ENCODE measurements at places on chromosomes 1 and 21.
A peak's percentile ranks its signal among the peaks of the same experiment; 100 is the strongest.

DNA sequence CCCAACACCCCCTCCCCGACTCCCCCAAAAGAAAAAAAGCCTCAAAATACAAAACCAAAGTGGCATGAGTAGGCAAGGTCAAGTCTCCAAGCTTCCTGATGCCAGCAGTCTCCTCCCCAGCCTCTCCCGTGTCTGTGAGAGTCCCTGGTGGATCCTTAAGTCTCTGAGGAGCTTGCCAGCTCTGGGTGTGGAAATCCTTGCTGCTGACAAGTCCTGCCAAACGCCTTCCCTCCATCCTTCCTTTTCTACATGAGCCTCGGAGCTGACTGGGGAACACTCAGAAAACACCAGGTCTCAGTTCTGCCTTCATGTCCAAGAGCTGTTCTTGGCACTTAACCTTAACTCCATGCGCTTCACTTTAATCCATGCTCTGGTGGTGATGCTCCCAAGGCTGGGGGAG, 3.7 kb upstream of the ETV3L start:
- no peak for DNase-seq

DNA sequence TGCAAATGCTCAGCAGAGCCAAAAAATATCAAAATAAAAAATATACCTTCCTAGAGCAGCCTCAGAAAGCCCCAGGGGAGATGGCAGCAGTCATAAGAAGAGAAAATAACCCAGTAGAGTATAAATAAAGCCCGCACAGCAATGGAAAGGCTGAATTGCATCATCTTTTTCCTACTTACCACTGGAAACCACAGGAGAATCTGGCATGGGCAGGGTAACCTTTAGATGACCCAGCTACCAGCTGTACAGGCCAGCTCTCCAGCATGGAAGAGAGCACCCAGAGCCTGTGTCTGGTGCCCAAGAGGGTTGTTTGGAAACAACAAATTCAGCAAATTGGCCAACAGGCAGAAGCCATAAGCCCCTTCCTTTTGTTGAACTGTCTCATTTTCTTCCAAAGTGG, 253.1 kb downstream of the OMA1 start:
- no peak for DNase-seq

GRCh38 chr1:45803299-45803780, at the start of gene MAST2:
Gene MAST2 (plus strand): TSS chr1:45803612. CDS start chr1:45803896, 284 bp downstream.
- DNase-seq, result peak; percentile 71

- DNase-seq, result no peak
Measured at GRCh38 chr1:17624611-17625233, 85.2 kb downstream of the ARHGEF10L start.

DNA sequence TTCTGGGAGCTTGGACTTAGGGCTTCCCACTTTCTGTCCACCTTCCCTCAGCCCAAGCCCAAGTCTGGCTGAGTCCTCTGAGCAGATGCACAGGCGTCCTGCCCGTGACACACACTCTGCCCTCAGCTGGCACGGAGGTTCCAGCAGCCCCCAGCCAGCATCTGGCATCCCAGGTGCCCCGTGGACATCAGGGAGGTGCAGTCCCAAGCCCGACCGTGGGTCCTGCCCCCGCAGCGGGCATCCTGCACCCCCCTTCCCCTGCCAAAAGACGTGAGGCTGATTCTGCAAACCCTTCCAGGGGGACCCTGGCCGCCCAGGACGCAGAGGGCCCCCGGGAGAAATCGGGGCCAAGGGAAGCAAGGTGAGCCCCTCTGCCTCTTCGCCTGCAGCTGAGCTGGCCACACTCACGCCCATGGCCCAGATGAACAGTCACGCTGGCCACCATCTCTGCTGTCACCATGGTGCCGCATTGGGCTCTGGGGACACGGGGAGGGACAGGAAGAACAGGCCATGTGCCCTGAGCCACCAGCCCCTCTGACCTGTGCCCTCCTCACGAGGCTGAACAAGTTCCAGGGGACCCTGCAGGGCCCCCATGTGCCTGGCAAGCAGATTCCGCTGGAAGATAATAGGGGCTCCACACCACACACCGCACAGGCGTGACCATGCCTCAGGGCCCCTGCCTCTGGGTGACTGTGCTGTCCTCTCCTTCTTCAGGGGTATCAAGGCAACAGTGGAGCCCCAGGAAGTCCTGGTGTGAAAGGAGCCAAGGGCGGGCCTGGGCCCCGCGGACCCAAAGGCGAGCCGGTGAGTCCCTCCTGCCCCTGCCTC, 20.6 kb downstream of the COL6A2 start:
- no peak for DNase-seq

GRCh38 chr1:109803901-109804331, 40.2 kb upstream of the EPS8L3 start:
- DNase-seq, result no peak

GRCh38 chr1:9448132-9449109, 90.8 kb upstream of the SLC25A33 start:
- no peak for DNase-seq

- no peak for DNase-seq
Measured at GRCh38 chr1:119958223-119958622, 61.9 kb upstream of the ADAM30 start.

GRCh38 chr1:25658791-25659431, 42.3 kb downstream of the MAN1C1 start:
- DNase-seq, result no peak

DNA sequence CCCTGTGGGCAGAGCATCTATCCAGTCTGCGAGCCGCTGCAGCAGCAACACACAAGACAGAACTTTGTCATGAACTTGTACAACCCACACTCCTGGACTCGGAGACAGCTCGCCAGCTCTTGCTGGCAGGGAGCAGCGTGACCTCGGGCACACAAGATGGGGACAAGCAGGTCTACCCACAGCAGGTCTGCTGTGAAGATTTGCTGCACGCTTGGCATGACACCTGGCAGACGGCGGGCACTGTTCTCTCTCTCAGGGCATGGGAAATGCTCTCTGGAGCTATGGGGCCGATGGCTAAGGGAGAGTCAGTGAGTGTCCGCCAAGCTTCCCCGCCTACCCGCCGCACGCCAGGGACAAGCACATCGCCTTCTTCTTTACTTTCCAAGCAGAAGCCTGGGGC, 90.0 kb downstream of the STUM start:
- DNase-seq, result no peak

DNA sequence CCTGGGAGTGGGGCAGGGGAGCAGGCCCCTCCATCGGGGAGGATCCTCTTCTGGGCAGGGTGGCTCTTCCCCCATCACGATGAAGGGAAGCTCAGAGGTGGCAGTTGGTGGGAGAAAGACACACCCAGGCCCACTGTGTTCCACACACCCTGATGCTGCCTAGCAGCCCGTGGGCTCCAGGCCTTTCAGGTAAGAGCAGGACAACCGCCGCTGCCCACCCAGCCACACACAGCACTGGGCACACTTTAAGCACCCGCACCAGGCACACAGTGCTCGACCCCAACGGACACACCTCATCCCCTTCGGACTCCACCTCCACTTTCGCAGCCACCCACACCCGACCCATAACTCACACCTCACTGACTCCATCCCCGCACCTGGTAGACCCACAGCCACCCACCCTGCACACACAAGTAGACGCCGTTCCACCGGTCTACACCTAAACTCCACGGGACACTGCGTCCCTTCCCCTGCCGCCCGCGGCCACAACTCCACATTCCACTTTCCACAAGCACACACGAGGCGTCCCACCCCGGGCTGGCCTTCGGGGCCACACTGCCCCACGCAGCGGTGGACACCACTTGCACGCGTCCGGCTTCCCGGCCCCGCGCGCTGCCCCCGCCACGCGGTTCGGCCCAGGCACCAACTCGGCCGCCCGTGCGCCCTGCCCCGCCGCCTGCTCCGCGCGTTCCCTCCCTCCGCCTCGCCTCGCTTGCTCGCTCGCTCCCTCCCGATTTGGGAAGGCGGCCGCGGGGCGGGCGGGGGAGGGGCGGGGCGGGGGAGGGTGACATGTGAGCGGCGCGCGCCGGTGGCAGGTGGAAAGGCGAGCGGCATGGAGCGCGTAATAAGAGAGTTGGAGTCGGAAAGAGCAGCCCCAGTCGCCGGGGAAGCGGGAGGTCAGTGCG, at the start of gene KCNQ4:
Gene KCNQ4 (plus strand): TSS at position 787 of the 905 bp plus-strand sequence. CDS start 307 bp downstream, outside the sequence.
- no peak for DNase-seq

DNA sequence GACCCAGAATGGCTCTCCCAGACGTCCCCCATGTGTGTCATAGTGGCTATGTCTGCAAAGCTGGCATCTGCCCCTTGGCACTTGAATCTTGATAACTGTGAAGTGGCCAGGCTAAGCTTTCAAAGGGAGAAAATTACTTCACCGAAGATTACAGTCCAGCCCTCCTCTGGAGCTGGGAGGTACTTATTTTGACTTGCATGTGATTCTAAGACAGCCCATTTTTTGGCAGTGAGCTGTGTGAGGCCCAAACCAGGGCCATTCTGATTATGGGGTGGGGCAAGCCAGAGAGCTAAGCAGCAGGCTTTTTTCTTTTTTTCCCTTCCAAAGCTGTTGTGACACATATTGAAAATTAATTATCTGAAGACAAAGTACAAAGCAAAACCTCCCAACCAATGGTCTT, 42.1 kb upstream of the C8B start:
- no peak for DNase-seq

- no peak for DNase-seq
Measured at GRCh38 chr1:172162236-172162635, 258.2 kb upstream of the C1orf105 start.

DNA sequence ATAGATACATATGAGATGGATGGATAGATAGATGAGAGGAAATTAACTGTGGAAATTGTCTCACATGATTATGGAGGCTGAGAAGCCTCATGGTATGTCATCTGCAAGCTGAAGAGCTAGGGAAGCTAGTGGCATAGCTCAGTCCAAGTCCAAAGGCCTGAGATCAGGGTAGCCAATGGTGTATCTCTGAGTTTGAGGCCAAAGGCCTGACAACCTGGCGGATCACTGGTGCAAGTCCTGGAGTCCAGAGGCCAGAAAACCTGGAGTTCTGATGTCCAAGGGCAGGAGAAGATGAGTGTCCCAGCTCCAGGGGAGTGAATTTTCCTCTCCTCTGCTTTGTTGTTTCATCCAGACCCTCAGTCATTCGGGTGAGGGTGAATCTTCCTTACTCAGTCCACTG, 43.9 kb upstream of the SPOCD1 start:
- DNase-seq, result no peak

- no peak for DNase-seq
Measured at GRCh38 chr1:67833602-67833940, 304 bp upstream of the GNG12 start.

DNA sequence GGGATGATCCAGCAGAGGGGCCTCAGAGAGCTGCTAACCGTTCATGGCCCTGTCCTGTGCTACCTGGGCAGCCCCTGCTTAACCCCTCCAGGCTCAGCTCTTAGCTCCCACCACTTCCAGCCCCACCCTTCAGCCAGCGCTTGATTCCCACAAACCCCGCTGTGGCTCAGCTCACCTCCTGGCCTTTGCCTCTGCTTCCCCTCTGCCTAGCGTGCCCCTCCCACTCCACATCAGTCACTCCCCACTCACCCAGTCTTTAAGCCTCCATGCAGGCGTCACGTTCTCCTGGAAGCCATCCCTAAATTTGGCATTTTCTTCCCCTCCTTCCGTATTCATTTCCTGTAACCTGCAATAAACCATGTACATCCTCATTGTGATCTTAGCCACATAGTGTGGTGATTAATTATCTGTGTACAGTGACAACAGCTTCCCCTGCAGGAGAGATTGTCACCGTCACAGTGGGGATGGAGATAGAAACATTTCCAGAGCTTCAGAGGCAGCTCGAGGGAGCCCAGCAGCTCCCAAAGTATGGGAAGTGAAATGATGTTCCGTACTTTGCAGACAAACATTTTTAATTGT, 65.5 kb downstream of the EPHB2 start:
- no peak for DNase-seq

All from SHP77 treated with DMSO at 0.1 percent for 48 hours (cell line).